ENCODE measurements at places on chromosomes 1 and 21.

DNA sequence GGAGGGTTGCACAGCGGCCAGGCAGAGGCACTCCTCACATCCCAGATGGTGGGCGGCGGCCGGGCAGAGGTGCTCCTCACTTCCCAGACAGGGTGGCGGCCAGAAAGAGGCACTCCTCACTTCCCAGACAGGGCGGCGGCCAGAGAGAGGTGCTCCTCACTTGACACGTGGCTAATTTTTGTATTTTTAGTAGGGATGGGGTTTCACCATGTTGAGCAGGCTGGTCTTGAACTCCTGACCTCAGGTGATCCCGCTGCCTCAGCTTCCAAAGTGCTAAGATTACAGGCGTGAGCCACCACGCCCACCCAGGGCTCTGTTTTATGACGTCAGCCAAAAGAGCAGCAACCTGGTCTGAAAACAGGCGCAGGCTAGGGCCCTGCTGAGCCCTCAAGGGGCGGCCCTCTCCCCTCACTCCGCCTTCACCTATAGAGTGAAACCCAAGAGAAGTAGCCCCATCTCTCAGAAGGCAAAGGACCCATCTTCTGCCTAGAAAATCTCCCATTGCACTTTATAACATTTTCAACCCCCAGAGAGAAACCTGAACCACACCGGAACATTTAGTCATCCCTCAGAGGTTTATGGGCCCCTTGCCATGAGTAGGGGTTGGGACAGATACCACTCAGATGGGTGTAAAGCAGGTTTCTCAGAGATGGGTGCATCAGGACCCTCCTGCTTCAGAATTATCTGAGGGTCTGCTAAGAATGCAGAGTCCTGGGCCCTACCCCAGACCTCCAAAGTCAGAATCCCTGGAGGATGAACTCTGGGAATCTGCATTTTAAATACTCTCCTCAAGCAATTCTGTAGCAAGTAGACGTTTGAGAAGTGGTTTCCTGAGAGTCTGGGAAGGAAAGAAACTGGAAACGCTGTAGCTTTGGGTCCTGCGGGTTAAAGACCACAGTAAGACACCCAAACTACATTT lies 40.8 kb downstream of the CDK18 start:
- no peak for DNase-seq

- no peak for DNase-seq
Observed at GRCh38 chr1:45383191-45383590, 43.0 kb upstream of the MUTYH start.

DNA sequence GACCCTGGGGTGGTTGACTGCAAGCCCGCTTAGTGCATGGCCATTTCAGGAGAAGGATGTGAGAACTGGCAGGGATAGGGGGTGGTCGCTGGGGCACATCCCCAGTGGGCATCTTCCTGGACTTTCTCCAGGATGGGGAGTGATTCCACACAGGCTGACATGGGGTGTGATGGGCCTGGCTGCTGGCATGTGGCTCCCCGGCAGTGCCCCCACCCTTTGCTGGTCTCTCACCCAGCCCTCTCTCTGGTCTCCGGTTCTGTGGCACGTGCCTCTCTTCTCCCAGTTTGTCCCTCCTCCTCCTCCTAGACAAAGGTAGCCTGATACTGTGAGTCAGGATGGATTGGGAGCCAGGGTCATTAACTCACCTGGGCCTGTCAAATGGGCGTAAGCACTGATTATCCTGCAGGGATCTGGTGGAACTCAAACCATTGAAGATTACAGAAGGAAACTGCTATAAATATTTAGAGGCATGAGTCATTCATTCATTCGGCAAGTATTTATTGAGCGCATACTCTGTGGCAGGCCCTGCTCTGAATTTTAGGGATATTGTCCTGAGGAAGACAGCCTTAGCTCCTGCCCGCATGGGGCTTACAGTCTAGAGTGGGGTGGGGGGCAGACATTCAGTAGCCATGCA lies 23.6 kb upstream of the EPS8L3 start:
- DNase-seq: no peak

GRCh38 chr1:196305216-196305615 lies 303.0 kb downstream of the KCNT2 start:
- no peak for DNase-seq

- DNase-seq: no peak
Observed at GRCh38 chr1:181594553-181594952, 111.2 kb downstream of the CACNA1E start.

- peak; percentile 63 for DNase-seq
Observed at GRCh38 chr1:36175137-36176095, 19.5 kb downstream of the MAP7D1 start.

Measured in renal cortical epithelial cell (primary cell).